ENCODE measurements at places on chromosomes 4 and X.
A peak's percentile ranks its signal among the peaks of the same experiment; 100 is the strongest.

DNA sequence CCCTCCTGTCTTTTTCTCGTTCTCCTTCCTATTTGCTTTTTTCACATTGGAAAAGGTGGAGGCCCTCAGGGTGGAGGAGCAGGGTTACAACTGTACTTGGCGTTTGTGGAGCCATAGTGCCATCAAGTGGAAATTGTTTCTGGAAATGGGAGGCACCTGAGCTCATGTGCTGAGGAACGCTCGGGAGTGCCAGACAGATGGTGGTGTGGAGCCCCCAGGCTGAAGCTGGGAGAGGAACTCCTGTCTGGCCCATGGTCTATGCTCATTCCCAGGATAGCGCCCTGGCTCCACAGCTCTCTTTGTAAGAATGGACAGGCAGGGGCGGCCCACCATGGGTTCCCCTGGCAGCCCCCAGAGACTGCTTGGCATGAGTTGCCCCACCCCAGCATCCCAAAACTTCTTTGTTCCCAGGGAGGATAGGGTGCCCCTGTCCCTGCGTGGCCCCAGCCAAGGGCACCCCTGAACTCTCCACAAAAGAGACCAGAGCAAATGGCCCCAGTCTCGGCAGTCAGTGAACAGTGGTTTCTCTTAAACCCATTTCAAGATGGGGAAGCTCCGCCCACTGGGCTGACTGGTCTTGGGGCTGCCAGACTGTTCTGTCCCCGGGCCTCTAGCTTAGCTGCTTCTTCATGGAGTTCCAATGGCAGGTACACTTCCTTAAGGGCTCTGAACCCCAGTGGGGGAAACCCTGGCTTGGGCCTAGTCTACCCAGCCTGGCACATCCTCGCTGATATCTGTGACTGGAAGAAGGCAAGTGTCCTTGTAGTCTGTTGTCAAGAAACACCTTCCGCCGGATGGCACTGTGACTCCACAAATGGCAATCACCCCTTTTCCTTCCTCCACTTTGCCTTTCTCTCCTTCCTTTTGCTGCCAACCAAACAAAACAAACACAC, 70.1 kb downstream of the NBDY start:
- no peak for DNase-seq

- no peak for DNase-seq
These were observed 223.1 kb downstream of the AFF2 start for GRCh38 chrX:148723551-148723950.

DNA sequence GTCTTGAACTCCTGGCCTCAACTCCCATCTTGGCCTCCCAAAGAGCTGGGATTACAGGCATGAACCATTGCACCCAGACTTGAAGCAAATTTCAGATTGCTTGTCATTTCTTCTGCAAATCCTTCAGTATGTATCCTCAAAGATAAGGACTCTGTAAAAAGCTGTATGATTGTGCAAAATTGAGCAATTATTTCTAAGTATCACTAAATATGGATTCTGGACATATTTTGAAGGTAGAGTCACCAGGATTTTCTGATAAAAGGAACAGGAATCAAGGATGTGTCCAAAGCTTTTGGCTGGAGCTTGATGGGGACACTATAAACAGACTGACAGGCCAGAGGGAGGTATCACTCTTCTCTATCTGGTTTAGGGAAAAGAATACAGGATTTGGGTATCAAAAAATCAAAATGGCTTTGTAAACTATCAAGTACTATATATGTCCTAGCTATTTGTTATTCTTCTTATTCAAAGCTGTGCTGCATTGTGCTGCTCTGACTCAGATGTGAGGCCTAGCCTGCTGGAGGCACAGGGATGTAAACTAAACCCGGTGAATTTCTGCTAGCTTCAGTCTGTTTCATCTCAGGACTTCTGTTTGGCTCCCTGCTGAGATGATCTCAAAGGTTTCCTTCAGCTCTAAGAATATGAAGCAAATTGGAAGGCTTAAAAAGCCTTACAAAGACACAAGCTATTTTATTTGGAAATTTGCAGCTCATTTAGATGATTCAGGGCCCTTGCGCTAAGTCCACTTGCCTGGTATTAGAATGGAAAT, 8.3 kb downstream of the RPS4X start:
- DNase-seq: no peak

GRCh38 chrX:11367609-11368430, 74.6 kb downstream of the AMELX start:
- no peak for DNase-seq

DNA sequence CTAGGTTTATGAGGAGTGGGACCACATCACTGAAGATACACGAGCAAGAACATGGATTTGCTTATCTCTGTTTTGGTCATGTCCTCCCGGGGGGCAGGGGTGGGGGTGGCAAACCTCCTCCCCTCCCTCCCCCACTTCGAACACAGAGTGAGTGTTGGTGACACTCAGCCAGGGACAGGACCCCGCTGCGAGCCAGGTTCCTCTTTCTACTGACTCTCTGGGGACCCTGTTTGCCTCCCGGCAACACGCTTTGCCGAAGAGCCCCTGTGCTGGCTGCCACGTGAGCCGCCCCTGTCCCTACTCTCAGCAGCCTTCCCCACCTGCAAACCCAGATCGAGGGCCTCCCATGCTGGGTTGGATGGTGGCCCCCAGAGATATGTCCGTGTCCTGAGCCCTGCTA, 34.7 kb downstream of the P2RY8 start:
- no peak for DNase-seq

GRCh38 chrX:7059214-7059838, 88.2 kb upstream of the STS start:
- DNase-seq: no peak

DNA sequence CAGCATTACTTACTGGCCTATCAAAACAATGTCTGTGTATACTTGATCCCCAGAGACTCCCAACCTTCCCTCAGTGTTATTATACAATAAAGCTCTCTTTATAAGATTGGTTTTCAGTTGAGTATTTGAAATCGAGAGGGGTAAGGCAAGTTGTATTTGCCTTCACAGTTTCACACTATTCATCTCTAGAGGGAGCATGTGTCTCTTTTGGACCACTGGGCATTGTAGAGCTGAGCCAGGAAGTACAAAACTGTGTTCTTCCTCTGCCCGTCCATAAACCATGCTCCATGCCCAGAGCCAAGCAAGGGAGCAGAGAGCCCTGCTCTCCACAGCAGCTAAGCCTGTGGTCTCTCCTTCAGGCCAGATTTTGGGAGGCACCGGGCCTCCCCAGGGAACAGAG, 61.5 kb upstream of the HHIP start:
- DNase-seq: no peak

GRCh38 chr4:184544788-184545409, 70.5 kb upstream of the IRF2 start:
- DNase-seq: no peak

DNA sequence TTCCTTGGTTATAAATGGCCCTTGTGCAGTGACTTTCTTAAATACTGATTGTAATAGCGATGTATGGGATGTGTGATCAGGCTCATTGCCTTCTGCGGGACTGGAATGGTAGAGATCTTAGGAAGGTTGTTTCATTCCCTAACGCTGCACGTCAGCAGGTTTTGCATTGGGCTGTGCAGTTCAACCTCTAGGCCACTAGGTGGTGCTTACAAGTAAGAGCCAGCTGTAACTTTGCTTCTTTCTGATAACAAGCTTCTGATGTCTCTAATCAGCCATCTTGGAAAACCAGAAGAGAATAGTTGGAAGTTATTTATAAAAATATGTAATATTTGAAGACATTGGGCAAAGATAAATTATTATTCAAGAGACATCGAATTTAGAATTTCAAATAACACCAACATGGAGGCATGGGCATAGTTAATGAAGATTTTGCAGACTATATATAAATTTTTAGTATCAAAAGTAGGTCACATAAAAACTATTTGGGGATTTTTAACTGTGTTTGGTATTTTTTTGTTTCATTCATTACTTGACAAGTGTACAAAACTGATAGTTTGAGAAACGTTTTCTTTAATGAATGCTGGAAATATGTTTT, 339.7 kb upstream of the PCDH7 start:
- peak; percentile 44 for DNase-seq

- no peak for DNase-seq
These were observed 126.1 kb downstream of the GPC3 start for GRCh38 chrX:133859336-133859735.

GRCh38 chr4:188372058-188372457, 232.8 kb downstream of the TRIML1 start:
- DNase-seq: no peak

DNA sequence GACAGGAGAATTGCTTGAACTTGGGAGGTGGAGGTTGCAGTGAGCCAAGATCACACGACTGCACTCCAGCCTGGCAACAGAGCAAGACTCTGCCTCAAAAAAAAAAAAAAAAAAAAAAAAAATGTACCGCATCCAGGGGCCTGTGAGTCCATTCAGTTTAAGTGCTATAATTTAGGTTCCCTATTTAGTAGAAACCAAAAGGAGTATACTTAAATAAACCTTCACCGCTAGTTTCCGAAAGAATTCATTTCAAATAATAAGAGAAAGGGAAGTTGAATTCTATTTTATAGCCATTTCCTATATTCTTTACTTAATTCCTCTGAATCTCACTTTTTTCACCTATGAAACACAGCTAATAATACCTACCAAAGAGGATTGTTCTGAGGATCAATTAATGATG, 20.8 kb upstream of the LRBA start:
- no peak for DNase-seq

- no peak for DNase-seq
These were observed 46.6 kb upstream of the DHX15 start for GRCh38 chr4:24630937-24631336.

DNA sequence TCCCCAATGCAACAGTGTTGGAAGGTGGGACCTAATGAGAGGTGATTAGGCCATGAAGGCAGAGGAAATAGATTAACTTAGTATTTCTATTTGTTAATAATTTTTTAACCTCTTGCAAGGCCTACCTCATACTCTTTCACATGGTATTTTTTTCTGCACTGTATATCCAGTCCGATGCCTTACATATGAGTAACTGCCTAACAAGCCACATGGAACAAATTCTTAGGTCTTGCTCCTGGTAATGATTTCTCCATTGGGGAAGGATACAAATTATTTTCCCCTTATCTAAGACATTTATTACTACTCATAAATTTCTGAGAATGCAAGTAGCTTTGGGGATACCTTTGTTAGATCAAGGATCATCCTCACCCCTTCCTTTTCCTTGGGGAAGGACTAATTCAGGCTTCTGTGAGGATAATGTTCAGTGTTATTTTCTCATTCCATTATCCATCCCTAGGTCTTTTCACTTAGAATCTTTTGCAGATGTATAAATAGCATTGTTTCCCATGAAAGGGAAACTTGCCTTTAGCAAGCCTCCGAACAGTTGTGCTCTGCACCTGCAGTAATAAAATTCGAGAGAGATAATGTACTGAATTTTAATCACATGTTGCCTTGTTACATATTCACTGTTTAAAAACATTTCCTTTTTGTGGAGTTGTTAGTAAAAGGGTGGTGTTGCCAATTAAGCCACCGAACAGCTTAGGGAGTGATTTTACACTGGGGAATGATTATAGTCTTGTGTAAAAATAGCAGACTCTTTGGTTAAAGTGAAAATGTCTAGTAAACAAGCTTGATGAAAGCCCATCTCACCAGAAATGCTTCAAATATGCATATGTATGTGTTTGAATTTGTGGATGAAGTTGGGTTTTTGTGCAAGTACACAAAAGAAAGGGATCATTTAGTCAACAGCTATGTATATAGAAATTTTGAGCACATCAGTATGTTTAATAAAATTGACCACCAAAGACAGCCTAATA, 89.9 kb downstream of the CFAP299 start:
- no peak for DNase-seq

GRCh38 chrX:31293409-31293808, 221.6 kb upstream of the FTHL17 start:
- no peak for DNase-seq

DNA sequence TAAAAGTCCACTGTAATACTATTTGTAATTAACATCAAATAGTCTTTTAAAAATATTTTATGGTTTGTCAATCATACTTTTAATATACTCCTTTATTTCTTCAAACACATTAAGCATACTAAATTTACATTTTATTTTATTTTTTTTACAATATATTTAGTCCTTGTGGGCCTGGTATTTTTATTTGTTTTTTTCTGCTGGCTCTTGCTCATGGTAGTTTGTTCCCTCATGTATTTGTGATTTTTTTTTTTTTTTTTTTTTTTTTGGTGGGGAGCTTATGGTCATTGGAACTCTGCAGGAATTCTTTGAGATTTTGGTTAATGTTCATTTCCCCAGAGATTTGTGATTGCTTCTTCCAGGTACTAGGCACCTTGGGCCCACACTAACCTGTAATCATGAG, 185.5 kb downstream of the PDGFRA start:
- DNase-seq: no peak

DNA sequence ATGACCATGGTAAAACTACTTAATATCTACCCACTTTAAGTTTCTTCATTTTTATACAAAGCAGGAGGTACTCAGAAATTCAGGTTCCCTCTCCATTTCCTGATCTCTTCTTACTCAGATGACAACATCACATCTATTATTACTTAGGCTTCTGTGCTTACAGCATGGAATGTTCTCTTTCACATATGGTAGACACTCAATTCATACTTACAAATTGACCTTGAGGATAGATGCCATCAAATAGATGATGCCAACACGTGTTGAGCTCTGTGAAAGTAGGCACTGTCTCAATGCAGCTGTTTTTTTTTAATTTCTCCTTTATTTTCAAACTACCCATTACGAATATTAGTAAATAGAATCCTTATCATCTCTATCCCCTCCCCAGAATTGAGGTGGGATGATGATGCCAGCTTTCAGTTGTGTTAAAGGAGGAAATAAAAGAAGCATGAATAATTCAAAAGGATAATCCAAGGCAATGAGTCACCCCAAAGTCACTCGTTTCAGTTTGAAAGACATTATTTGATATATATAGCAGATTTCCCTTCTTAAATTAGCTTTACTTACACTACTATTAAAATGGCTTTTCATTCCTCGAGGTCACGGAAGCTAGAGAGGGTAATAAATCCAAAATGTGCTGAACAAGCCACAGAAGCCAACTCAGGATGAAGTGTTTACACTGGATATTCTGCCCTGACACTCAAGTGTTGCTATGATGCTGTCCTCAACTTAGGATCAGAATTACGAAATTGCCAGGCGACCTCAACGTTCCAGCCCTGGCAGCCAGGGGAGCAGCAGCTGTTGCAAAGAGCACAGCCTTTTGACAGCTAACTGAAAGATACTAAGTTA, 124.2 kb upstream of the EOLA2 start:
- DNase-seq: no peak

DNA sequence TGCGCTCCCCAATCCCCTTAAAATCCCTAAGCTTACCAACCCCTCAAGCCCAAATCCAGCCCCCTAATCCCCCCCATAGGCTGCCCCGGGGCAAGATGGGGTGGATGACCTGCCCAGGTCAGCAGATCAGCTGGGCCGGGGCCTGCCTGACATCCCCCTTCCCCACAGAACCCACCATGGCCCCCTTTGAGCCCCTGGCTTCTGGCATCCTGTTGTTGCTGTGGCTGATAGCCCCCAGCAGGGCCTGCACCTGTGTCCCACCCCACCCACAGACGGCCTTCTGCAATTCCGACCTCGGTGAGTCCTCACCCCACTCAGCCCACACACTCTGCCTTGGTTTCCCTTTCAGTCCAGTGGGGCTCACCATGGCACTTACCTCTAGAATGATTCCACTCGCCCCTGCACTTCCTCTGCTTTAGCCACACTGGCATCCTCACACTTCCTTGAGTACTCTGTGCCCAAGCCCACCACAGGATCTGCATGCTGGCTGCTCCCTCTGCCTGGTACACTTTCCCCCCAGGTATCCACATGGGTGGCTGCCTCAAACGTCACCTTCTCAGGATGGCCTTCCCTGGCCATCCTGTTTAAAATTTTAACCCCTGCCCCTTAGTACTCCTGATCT, 1.1 kb downstream of the TIMP1 start:
- DNase-seq: no peak

Measured in iPS-NIHi11 (cell line).